Left renal pelvis (tissue), 4 donors: ENCODE measurements at places on chromosomes 2 and 18. TPM values are rescaled to one million over a fixed set of nuclear protein-coding genes. Genes with fewer than 3 reads are reported as not detected.

DNA sequence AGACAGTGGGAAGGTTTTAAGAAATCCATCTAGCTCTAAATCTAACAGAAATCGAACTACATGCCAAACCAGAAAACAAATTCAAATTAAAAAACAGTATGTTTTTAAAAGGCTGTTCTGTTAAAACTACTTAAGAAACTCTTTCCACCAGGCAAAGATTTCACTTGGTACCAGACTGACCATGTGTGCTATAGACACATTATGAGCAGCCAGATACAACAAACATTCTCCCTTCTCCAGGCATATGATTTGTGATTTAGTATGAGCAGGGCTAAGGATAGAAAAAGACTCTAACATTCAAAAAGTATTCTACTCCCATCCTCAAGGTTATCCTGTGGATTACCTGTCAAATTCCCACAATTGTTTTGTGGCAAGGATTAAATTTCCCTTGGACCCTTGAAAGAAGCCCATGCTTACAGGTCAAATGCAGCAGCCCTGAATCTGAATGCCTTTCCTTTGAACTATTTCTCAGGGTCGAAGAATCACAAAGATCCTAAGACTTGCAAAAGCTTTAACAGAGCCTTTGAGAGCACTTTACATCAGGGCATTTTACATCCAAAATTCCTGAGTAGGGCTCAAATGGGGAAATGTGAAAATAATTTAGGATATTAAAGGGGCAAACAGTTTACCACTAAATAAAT lies 42.5 kb upstream of the TTC32 start:
- DNase-seq: no peak

GRCh38 chr2:177806025-177806424 lies 266.6 kb downstream of the PDE11A start:
- no peak for DNase-seq

DNA sequence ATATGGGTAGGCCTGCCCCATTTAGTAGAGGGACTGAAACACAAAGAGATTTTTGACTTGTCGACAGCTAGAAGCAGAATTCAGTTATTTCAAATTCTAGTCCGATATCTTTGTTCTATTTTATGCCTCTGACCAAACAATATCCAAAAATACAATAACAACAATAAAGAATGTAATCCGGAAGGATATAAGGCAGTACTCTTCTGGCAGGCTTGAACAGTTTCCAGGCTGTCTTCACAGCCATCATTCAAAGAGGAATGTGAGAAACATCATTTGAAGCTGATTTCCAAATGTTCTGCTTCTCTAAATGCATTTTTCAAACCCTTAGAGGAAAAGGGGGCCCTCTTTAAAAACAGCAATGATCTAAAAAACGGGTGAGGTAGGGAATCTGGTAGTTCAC lies 36.7 kb upstream of the SPTBN1 start:
- DNase-seq: no peak

DNA sequence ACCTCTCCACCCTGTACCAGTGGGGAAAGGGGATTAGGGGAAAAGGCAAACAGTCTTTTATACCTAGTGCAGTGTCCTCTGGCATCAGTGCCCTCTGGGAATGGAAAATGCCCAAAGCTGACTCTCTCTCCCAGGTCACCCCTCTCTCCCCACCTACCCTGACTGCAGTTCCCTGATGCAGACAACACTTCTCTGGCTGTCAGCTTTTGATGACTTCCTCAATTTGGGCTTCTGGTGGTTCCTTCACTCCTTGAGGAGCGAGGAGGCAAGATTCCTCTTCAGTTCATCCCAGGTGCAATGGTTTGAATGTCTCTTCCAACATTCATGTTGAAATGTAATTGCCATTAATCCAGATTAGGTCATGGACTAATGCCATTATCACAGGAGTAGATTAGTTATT lies 19.7 kb upstream of the PPM1B start:
- no peak for DNase-seq

DNA sequence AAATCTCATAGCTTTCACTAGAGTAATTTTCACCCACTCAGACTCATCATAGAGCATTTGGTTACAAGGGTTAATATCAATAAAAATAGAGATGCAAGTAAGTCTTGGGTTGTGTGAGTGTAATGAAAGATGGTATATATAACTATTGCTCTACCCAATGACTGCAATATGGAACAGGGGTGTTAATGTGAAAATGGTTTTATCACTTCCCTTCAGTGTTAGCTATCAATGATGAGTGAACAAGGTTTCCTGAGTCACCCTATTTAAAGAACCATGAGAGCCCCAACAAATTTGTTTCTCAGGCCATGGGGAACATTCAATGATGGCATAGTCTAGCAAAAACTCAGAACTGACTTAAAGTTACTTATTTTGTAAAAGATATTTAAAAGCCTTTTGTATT lies 1133.6 kb upstream of the ZEB2 start:
- DNase-seq: no peak

DNA sequence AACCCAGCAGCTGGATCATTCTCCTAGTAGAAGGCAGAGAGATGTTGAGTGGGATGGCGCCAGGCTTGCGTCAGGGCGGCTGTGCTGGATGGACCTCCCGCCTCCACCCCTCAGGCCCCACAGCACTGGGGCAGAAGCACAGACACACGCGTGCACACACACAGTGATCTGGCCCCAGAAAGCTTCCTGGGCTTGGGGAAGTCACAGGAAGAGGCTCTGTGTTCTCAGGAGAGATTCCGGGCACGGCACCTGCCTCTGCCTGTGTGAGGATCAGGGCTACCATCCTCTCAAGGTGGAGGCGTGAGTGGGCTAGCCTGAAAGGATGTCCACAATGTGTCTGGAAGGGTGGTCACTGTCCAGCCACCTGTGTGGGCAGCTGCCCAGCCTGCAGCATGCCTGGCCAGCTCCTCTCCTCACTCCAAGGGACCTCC lies 229.8 kb upstream of the HS6ST1 start:
- DNase-seq: no peak

GRCh38 chr18:50298443-50299284 lies 11.2 kb upstream of the CXXC1 start:
- no peak for DNase-seq

GRCh38 chr2:204971206-204971907 lies 426.1 kb downstream of the PARD3B start:
- no peak for DNase-seq

DNA sequence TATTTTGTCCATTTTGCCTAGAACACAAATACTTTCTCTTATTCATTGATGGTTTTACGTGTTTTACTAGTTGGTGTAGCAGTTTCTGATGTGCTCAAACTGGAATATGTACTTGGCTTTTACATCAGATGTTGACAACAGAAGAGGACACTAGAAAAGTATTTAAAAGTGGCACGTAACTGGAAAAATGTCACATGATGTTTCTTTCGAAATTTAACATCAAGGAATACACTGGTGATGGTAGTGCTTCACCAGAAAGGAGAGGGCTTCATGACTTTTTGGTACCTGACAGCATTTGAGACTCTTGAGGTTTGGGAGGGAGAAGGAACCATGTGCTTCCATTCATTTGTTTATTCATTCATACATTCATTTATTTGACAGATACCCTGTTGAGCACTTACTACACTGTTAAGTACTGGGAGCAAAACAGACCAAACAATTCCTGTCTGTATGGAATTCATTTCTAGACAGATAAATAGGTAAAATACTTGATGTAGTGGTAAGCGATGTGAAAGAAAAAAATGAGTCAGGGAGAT lies 1.5 kb downstream of the GIGYF2 start:
- no peak for DNase-seq

DNA sequence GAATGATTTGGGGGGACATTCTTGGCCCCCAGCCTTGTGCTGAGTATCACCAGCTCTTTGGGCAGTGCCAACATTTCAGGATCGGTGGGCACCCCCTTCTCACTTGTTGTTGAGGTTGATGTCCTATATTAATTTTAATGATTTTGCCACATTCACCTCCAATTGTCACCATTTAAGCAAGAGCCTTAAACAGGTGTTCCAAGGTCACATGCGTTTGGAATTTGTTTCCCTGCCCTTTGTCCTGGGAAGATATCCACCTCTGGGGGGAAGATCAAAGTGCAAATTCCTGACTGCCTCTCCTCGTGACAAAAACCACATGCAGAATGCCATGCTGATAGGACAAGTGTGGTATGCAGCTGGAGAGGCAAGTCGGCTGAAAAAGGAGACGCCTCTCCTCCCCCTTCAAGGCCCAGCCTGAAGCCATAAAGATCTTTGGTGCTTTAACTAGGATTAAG lies 72.5 kb upstream of the ID2 start:
- DNase-seq: no peak

DNA sequence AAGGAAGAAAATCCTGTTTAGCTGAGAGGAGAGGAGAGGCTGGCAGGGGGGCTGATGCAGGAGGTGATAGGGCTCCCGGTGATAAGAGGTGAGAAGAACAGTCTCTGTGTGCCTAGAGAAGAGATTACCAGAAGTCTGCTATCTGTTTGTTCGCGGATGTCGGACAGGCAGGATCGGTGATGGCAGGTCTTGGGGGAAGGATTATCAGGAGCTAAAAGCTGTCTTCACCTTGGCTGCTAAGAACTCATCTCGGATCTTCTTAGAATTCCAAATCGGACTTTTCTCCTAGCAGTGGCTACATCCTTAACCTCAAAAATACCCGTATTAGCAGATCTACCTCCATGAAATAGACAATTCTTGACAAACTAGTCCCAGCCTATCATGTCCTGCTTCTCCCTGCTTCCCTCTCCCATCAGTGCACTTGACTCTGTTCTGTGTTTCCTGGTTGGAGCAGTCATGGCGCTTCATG lies 282.1 kb upstream of the TRIB2 start:
- DNase-seq: no peak

DNA sequence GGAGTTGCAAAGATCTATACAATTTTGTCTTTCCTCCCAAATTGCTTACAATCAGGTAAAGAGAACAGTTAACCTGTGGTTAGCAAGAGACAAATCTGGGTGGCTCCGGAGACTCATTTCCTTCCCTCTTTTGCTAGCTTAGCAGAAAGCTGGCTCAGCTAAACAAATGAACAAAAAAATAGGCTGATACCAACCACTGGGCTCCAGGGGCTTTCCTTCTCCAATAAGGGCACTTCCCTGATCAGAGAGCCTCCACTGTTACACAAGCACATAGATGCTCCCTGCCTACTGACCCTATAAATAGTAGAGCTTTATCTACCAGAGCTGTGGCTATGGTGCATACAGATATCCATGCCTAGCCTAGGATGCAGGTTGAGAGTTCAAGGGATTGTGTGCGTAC lies 90.1 kb upstream of the ARL5A start:
- DNase-seq: no peak

- no peak for DNase-seq
These were observed 296.6 kb upstream of the CRIM1 start for GRCh38 chr2:36058953-36059352.

- DNase-seq: peak; percentile 43
These were observed 2.1 kb downstream of the BCL2L11 start for GRCh38 chr2:111122631-111123421.

The ROCK2 gene
- 45.0 TPM for polyA plus RNA-seq

The RAB6C gene
- polyA plus RNA-seq: 0.92 TPM

The RNPEPL1 gene
- 33.8 TPM for polyA plus RNA-seq

The MALL gene
- polyA plus RNA-seq: 15.3 TPM

The HDHD2 gene
- polyA plus RNA-seq: 59.2 TPM

The NXPH2 gene
- polyA plus RNA-seq: 5.6 TPM

The PRSS56 gene
- not detected for polyA plus RNA-seq

The RAB12 gene
- polyA plus RNA-seq: 48.8 TPM

The TXNDC2 gene
- polyA plus RNA-seq: not detected
